ENCODE measurements at places on chromosomes 5 and 9.

GRCh38 chr5:59887274-59887673 lies 6.3 kb downstream of the PDE4D start:
- no peak for DNase-seq

GRCh38 chr9:86200599-86201162 lies 58.8 kb downstream of the C9orf153 start:
- DNase-seq = no peak

- DNase-seq = no peak
Measured at GRCh38 chr9:78011049-78011448, 20.6 kb downstream of the GNAQ start.

DNA sequence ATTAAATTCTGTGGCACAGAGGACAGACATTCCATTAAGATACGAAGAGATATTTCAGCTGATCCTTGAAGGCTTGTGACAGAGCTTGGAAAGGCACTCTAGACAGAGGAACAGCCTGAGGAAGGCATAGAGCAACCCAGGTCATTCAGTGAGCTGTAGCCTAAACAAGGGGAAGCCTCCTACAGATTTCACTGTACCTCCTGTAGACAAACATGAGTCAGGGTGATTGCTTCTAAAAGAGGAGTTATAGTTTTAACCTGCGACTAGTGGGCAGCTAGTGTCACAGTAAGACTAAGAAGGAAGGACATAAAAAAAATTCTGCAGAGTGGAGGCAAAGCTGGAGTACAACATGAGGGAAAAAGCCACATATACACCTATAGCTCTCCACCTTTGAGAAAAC lies 43.5 kb upstream of the ANKDD1B start:
- peak; percentile 28 for DNase-seq

GRCh38 chr5:72177538-72177937 lies 70.3 kb downstream of the MAP1B start:
- DNase-seq = no peak

DNA sequence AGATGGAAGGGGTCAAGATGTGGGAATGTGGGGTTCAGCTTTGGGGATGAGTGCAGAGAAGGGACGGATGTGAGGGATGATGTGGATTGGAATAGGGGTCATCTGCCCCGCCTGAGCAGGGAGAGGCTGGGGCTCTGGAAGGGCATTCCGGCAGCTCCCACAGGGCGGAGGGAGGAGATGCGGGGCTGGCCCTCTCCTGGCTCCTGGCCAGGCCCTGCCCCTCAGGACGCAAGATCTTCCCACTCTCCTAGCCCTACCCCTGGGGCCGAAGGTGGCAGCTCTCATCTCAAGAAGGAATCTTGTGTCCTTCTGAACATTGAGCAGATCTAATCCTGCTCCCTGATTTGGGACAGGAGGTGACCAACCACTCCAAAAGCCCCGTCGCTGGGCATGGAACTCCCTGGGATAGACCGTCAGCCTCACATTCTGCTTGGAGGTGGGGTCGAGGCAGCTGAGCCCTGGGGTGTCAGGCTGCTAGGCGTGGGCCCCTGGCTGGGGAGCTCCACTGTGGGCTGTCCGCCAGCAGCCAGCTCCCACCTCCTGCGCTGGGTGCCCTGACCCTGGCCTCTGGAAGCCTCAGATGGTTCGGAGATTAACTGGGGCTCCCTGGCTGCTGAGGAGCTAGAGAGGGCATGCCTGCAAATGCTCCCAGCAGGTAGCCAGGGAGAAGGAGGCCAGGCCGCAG lies 125.2 kb downstream of the ZNF354C start:
- DNase-seq = no peak

- no peak for DNase-seq
Measured at GRCh38 chr5:111198281-111198966, 25.8 kb upstream of the CAMK4 start.

GRCh38 chr5:127074466-127074865 lies 1.2 kb upstream of the C5orf63 start:
- no peak for DNase-seq

GRCh38 chr5:155101697-155102096 lies 88.1 kb downstream of the KIF4B start:
- no peak for DNase-seq
